ENCODE measurements at places on chromosomes 4 and X.

DNA sequence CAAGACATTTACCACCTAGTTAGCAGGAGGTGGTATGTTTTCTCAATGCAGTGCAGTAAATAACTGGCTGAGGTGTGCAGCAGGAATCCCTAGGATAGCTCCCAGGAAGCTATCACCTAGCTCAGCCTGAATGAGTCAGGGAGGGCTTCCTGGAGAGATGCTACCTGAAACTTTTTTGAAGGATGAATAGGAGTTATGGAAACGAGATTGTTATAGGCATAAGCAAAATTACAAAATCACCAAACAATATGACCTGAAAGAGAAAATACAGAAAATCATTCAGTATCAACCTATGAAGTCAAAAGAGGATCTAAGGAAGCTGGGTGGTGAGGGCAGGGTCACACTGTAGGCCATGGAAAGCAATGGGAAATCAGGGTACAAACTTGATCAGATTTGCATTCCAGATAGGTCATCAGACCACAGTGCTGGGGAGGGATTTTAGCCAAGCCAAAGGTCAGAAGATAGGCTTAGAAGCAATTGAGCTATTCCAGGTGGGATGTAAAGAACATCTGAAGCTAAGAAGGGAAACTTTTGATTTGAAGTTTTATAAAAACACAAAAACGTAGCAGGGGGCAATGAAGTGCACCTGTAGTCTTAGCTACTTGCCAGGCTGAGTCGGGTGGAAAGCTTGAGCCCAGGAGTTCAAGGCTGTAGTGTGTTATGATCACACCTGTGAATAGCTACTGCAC is 11.3 kb downstream of the AREG start:
- DNase-seq = peak; percentile 91

GRCh38 chrX:12709047-12709446 is 82.2 kb upstream of the PRPS2 start:
- DNase-seq = no peak

- DNase-seq = no peak
Observed at GRCh38 chr4:40990899-40991265, 223.5 kb downstream of the APBB2 start.

DNA sequence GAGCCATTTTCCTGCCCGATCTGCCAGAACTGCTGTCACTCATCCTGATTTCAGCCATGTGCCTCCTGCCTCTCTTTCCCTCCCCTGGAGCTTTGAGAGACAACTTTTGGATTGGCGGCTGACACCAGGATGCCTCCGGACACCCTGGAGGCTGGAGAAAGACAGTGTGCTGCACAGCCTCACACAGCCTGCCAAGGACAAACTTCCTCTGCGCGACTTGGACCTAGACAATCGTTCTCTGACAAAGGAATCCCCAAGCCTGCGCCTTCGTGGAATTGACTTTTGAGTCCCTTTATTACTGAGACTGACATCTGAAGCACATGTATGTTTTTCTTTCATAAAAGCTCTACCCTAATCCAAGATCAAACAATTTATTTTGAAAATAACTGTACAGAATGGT is 10.8 kb upstream of the LDB2 start:
- no peak for DNase-seq

DNA sequence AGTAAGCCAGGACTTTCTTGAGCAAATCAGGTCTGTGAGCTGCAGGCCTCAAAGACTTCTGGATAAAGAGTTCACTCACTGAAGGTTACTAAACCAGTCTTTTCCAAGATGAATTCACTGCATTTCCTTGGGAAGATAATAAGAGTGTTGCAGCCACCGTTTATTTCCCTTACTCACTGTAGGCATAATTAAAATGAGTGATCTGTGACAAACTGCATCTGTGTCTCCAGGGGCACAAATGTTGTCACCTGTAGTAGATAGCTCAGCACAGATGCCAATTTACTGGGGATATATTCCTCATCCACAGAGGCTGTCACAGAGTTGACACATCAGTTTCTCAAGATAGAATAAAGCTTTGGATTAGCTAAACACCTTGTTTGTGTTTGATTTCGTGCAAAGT is 580.2 kb downstream of the SPRY1 start:
- no peak for DNase-seq

GRCh38 chr4:37999000-37999716 is 39.0 kb downstream of the PTTG2 start:
- no peak for DNase-seq

DNA sequence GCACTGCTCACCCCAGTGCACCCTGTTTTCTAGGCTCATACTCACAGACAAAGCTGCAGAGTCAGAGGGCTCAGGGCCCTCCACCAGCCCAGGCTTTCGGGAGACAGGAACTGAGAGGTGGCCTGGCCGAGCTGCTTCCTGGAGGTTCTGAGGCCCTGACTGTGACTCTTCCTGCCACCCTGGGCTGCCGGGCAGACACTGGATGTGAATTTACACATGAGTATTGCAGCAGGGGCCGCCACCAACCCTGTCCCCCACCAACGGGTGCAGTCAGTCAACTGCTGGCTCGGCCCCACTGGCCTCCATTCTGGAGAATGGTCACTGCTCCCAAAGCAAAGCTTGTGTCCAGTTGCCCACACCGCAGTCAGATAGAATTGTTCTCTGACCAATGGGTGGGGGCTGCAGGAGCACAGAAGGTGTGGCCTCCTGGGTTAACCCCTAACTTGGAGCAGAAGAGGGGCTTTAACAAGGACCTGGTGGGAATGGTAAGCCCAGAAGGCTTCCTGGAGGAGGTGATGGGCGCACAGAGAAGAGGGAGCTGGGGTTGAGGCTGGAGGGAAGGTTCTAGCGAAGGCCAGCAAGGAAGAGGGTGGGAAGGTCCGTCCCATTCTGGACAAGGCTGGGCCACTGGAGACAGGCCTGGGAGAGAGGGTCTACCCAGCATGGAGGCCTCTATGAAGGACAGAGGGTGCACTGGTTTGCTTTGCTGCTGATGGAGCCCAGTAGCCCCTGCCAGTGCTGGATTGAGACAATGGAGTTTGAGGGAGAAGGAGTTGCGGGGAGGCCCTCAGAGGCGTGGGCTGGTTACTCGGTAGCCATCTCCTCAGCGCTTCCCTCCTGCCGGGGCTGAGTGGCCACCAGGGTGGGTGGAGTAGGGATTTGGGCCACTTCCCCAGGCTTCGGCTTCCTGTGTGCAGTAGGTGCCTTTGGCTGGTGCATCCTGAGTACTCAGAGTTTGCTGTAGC is 135.3 kb downstream of the CPZ start:
- DNase-seq = no peak

DNA sequence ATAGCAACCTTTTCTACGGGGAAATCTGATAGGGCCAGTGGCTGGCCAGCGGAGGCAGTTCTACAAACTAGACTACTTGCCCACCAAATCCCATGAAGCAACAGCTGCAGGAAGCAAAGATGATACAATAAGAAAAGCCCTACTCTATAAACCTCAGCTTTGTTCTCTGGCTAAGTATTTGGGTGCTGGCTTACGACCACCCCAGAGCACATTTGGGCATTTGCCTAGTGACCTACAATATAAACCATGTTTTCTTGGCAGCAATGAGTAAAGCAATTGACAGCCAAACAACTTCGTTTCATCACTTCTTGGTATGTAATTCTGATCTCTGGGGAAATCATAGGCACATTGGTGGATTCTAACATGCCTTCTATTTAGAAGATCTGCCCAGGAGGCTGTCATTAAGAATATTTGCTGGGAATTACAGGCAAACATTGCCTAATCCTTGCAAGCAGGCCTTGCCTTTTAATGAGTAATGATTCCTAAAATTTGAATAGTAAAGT is 7.5 kb upstream of the LHFPL1 start:
- no peak for DNase-seq

GRCh38 chrX:134948333-134949241 is 42.2 kb upstream of the SMIM10 start:
- DNase-seq = peak; percentile 3

DNA sequence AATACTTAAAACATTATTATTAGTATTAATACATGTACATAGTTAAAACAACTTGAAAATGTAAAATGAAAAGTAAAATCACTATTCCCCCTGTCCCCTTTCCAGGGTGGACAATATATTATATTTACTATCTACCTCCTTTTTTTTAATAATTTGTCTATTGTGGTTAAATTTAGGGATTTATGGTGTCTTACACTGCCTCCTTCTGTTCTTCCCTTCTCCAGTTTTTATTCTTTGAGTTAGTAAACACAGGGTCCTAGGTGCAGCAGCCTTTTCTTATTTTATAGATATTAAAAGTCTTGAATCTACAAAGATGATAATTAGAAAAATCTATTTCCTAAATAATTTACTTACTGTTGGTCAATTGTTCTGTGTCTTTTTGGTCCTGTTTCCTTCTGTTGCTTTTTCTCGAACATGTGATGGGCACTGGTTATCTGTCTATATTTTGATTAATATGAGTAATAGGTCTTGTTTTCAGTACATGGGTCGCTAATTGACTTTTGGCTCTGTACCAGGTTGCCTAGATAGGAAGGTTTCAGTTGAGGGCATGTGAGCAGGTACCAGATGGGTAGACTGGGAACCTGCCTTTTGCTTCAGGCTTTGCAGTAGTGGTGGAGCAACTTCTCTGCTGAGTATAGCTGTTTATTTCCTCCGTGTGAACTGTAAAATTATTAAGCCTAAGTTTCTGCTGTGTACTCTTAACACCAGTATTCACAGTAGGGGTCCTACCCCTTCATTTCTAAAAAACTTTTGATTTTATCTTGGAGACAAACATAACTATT is 1.1 kb downstream of the NUDT9 start:
- DNase-seq = peak; percentile 55

DNA sequence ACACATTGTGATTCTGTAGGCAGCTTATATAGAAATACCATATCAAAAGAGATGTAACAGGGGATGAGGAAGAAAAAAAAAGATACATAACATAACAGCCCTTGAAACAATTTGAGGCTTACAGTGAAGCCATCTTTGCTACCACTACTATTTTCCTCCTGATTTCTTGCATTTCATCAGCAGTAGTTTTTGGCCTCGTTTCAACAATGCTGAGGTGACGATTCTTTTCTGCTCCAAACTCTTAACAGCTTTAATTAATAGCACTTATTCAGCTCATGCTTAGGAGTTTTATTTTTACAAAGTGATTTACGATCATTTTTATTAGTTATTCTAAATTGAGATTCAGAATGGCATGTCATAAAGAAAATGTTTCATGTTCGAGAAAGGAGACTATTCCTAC is 163.2 kb downstream of the DCK start:
- DNase-seq = no peak

DNA sequence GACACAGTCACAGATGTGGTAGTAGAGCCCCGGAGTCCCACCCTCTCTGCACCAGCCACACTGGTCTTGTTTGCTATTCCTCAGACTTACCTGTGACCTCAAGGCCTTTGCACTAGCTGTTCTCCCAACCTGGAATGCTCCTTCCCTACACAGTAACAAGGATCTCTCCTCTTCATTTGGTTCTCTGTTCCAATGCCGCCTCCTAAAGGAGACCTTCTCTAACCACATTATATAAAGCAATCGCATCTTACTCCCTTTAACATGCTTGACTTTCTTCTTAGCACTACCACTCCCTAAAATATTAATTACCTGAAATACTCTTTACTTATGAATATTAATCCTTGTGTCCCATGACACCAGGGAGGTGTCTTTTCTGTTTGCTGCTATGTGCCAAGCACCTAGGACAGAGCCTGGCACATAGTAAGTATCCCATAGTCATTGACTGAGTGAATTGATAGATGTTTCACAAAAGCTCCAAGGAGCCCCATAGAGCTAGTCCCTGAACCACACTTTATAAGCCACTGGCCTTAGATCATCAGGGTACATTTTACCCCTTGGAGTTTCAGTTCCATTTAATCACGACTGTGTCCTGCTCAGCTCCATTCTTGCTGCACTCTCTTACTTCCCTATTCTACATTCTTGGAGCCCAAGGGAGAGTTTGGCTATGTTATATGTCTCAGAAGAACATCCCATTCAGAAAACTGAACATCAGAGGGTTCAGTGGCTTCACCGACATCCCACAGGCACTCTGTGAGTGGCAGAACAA is 312.7 kb downstream of the RAB28 start:
- no peak for DNase-seq

DNA sequence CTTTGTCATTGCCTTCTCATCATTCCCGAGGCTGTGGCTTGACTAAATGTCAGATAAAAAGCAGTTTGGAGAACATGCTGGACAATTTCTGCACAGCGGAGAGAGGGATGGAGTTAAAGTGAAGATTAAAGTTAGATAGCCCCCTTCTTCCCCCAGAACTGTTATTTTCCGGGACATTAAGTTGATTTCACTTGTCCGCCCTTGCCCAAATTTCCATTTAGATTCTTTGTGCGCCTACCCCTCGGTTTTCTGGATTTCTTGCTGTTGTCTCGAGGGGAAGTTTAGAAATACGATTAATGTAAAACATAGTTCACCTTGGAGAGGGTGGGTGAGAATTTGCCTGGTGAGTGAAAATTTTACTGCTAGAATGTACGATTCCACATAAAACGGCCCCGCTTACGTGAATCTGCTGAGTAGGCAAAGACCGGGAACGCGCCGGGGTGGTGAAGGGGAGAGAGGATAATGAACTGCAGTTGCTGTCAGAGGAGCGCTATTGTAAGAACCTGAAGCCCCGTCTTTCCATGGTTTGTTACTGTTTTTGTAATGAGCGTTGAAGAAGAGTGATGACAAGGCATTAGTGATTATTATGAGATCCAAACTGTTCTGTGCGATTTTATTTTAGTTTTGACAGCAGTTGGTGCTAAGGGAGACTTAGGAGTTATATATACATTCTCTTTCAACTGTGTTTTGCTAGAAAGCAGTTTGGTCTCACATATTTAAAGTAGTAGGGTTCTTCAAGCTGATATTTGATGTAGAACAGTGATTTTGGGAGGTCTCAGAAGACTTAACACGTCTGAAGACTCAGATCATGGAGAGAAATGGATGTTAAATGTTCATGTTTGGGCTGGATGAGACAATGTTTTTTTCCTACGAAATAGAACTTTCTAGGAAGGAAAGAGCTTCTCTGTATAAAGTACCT is 73.0 kb downstream of the AFF1 start:
- peak; percentile 47 for DNase-seq

- no peak for DNase-seq
Observed at GRCh38 chr4:112093636-112094202, 51.5 kb upstream of the FAM241A start.

DNA sequence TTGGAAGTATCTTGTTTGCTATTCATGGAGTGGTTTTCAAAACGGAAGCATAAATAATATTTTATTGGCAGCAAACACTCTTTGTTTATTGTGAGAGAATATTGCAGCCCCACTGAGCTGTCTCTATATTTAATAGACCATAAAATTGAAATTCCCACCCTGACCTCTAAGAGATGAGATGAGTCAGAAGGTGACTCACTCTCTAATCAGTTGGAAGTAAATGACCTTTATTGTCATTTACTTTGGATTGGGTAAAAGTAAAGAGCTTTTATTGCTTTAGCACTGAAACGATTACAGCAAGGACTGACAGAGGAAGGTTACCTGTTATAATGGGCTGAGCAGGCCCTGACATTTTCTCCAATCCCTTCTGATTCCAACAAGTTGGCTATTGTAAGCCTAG is 55.0 kb downstream of the SYTL5 start:
- peak; percentile 36 for DNase-seq

- DNase-seq = no peak
Observed at GRCh38 chrX:66684196-66684595, 45.3 kb upstream of the EDA2R start.

DNA sequence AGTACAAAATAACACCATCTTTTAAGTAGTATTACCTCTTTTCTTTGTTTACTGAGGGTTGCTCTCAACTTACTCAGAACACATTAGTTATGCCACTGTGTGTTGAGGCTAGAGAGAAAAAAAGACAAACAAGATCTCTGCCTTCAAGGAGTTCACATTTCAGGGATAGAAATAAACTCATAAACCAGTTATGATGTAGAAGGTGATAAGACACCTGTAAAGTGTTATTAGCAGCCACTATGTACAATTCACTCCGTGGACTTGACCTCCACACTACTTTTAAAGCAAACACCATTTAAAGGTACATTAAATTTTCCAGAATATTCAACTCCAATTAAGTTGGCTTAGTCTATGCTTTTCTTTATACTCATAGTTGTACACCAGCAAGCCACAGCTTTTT is 278.0 kb downstream of the PDGFC start:
- DNase-seq = no peak
